ENCODE measurements at places on chromosomes 7 and 10.

- DNase-seq = no peak
These were observed 11.9 kb downstream of the RGR start for GRCh38 chr10:84256510-84257342.

DNA sequence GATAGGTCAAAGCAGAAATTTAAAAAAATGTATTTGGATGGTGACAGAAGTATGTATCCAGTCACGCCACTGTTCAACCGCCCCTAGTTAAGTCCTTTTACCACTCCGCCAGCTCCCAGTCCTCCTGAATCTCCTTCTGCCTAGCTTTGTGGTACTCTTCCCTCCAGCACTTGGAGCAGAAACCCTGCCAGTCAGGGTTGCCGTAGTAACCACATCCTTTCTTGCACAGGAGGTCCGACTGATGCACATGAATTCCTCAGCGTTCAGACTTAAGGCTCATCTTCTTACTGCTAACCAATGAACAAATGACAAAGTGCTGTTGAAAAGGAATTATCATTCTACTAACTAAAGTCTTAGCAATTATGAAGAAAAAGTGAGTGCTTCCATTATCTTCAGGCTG is 175.3 kb upstream of the KCTD7 start:
- DNase-seq = no peak

DNA sequence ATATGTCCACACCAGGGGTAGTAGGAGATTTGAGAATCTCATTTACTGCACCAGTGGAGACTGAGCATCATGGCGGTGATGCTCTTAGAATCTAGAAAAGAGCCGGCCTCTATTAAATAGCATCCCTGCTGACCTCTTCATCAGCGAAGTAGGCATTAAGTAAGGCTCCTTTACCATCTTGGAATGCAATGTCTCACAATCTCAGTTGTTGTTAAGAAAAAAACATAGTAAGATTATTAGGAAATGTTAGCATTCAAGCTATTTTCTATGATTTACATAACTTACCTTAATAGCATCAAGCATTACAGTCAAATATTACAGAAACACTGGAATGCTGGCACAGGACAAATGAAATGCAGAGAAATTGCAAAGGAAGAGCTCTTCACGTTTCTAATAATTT is 54.5 kb downstream of the ORC5 start:
- no peak for DNase-seq

DNA sequence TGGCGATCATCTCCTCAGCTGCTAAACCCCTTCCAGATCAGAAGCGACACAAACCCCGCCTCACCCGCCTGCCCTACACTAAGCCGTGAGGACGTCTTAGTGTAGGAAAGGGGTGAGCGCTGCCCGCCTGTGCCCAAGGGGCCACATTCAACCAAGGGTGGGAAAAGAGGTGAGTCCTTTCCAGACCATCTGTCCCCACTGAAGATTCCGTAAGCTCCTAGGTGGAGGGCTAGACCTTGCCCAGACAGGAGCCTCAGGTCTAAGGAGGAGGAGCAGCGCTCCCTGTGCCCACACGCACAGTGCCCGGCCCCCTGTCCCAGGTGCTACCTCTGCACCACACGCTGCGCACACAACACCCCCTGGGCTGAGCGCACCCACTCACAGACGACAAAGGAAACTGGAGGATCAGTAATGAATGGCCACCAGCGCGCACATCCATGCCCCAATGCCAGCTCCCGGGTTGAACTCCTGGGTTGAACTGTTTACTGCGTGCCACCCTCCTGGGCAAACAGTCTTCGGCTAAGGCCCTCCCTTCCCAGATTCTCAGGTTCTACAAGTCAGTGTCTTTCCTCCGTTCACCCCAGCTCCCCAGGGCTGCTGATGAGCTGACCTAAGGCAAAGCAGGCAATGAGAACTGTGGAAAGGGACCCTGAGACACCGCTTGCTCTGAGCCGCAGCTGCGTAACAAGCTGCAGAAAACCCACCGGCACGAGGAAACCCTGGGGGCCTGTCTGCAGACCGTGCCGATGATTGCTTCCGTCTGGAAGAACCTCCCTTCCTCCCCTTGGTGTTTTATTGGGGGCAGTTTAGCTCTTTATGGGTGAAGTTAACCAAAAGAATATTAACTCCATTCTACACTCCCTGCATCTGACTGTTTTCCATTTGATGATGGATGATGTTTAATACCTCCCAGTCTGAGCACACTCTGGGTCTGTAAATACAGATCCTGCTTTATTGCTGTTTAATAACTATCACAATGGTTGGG is 185.9 kb downstream of the MAD1L1 start:
- no peak for DNase-seq

DNA sequence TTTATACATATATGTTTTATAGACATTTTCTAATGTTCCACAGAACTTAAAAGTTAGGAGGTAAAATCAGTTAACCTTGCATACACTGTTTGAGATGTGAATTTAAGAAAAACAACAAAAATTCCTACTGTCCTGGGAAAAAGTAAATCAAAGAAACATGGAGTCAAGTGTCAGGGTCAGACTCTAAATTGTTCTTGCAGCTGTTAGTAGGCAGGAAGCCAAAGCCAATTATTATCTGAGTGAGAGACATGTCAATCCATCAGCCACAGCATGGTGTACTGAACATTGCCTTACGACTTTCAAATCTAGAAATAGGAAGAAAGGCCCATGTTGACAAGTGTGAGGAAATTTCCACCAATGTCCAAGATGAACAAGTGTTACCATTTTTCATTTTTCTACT is 461.2 kb upstream of the MBL2 start:
- no peak for DNase-seq

- DNase-seq = no peak
These were observed 75.4 kb downstream of the FAM171A1 start for GRCh38 chr10:15295537-15296325.

DNA sequence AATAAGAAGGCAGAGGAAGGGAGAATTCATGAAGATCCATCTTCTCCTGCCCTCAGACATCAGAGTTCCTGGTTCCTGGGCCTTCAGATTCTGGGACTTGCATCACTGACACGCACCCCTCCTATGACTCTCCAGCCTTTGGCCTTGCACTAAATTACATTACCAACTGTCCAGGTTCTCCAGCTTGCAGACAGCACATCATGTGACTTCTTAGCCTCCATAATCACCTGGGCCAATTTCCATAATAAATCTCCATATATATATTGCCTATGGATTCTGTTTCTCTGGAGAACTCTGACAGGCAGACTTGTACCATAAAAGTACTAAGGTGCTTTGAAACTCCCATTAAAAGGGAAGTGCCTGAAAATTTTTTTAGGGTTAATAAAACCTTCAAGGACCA is 23.2 kb downstream of the RSU1 start:
- DNase-seq = no peak

- DNase-seq = no peak
These were observed 548.3 kb downstream of the SORCS3 start for GRCh38 chr10:105189463-105189800.

DNA sequence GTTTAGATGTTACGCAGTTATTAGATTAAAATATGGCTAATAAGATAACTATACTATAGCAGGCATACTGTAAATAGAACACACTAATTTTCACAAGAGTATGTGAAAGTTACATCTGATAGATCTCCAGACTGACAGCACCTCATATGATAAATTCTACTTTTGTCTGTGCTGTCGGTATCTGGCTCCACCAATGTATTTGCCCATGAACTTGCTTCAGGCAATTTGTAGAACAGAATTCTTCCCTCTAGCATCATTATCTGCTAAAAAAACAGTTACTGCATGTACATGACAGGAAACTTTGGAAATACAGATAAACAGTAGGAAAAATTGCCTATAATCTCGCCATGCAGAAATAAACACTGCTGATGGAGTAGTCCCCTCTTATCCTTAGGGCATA is 137.7 kb downstream of the WNT2 start:
- DNase-seq = no peak

DNA sequence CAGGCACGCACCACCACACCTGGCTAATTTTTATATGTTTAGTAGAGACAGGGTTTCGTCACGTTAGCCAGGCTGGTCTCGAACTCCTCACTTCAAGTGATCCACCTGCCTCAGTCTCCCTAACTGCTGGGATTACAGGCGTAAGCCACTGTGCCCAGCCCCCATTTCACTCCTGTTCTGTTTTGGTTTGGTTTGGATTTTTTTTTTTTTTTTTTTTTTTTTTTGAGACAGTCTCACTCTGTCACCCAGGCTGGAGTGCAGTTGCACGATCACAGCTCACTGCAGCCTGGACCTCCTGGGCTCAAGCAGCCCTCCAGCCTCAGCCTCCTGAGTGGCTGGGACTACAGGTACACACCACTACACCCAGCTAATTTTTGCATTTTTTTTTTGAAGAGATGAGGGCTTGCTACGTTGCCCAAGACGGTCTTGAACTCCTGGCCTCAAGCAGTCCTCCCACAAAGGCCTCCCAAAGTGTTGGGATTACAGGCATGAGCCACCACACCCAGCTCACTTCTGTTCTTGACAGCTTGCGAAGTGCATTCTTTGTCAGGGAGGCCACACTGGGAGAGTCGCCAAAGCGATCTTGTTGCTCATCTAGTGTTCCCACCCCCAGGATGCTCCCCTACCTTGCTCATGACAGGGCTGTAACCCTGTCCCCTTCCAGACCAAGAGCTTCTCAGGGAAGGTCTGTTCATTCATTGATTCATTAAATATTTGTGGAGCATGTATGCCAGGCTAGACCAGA is 229.1 kb downstream of the CUX1 start:
- no peak for DNase-seq

DNA sequence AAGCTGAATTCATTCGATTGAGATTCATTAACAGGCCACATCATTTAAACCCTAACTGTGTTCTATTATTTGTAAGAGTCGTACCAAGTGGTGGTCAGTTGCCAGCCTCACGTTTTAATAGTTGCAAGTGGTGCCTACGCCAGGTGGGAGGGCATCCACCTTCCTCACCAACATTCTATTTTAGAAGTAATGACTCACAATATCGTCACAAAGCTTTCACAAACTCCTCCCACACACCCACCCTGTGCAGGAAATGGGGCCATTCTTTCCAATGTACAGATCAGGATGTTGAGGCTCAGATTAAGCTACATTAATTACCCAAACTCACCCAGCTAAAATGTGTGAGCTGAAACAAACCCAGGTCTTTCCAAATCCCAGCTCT is 77.3 kb upstream of the SAMD8 start:
- DNase-seq = no peak

DNA sequence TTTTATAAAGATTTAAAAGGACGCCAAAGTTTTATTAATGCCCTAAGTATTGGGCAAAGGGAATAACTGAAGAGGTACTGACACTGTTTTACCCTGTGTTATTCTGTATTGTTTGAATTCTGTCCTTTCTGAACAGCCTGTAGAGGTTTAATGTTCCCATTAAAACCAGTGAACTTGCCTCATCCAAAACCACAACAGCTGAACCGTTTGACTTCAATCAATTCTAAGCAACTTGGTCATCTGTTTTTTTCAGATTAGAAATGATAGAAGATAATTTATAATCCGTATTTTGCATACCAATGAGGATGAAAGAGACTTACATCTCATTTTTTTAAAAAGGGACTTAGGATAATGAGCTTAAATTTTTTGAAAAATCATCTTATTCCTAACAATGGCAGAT is 40.4 kb downstream of the HACD1 start:
- no peak for DNase-seq

GRCh38 chr10:102450124-102450373 is 1.3 kb downstream of the C10orf95 start:
- no peak for DNase-seq

GRCh38 chr10:80921032-80921431 is 383.3 kb downstream of the SH2D4B start:
- no peak for DNase-seq

- no peak for DNase-seq
These were observed 17.2 kb upstream of the CFAP46 start for GRCh38 chr10:132959559-132959961.

- DNase-seq = no peak
These were observed 307.5 kb upstream of the ANKRD30A start for GRCh38 chr10:36817898-36818297.

DNA sequence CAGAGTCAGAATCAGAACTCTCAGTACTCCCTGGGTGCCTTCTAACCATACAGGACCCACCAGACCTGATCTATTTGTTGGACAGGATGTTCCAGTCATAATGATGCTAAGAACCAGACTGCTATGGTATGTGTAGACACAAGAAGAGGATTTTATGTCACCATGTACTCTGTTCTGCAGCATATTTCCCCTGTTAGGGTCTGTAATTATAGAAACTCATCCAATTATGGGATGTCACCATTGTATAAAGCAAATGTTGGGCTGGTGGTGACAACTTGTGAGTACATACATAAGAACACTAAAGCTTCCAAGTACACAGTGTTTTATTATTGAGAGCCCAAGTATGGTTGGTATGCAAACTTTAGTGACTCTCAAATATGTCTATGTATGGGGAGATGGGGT is 67.1 kb upstream of the AGBL3 start:
- no peak for DNase-seq

DNA sequence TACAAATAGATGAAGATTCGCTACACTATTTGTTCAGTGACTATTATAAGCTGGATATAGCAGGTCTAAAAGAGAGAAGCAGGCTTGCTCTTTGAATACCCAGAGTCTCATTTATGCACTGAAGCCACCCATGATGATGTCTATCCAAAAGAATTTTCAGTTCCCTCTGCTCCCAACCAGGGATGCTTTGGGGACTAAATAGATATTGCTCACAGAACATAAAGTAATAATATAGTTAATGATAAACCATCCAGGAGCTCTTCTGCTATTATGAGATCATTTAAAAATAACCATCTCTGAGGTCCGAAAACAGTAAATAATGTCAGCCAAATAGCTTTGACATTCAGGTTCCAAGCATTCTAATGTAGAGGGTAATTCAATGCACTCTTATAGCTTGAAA is 875.4 kb downstream of the SORCS3 start:
- DNase-seq = no peak

- no peak for DNase-seq
These were observed 491.7 kb downstream of the GRM8 start for GRCh38 chr7:126760914-126761577.
